Renal cortex interstitium (tissue), 15 donors: ENCODE measurements at places on chromosomes 7 and 10.

DNA sequence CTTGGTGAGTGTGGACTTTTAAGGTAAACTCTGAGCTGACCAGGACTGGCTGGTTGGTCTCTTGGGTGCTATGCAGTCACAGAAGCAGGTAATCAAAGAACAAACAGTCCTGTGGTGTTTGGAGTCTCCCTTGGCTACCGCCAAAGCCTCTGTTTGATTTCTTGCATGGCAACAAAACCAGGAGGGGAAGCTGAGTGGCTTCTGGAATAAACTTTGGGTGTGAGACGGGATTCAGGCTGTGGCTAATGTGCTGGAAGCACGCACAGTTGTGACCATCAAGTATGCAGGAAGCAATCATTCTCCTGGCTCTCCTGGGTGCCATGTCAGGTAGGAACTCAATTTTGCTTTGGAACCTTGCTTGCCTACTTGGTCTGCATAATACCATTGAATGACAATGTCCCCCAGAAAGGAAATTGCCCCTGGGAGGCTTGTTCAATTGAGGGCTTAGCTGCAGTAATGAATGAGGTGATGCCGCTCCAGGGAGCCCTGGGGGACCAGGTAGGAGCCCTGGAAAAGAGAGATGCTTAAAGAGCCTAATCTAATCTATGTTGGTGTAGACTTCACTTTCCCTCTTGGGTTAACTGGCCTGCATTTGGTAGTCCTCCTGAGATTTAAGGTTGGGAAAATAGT, at the start of gene CDHR3:
TSS of gene CDHR3 (plus strand) at position 227 of the 630 bp plus-strand sequence. CDS start at position 282, 55 bp downstream.
- no peak for DNase-seq

- DNase-seq = no peak
These were observed 237.9 kb upstream of the PRSS1 start for GRCh38 chr7:142511374-142511773.

- DNase-seq = no peak
These were observed 30.7 kb upstream of the HYCC1 start for GRCh38 chr7:23044581-23044980.

DNA sequence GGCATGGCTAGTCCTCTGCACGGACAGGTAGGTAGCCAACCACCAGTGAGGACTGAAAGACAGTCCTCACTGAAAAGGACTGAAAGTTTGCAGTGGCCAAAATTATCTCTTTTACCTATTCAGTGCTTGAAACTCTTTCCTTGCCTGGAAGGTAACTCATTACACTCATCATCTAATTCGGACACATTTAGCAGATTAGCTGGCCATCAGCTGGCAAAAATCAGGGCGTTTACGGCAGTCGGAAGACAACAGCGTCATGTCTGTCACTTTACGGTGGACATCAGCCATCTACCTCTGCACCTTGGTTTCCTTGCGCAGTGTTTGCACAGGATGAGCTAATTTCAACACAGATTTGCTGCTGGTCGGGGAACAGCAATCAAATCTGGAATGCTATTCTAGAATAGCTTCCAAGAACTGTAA, 740 bp downstream of the ANXA7 start:
- peak; percentile 23 for DNase-seq

DNA sequence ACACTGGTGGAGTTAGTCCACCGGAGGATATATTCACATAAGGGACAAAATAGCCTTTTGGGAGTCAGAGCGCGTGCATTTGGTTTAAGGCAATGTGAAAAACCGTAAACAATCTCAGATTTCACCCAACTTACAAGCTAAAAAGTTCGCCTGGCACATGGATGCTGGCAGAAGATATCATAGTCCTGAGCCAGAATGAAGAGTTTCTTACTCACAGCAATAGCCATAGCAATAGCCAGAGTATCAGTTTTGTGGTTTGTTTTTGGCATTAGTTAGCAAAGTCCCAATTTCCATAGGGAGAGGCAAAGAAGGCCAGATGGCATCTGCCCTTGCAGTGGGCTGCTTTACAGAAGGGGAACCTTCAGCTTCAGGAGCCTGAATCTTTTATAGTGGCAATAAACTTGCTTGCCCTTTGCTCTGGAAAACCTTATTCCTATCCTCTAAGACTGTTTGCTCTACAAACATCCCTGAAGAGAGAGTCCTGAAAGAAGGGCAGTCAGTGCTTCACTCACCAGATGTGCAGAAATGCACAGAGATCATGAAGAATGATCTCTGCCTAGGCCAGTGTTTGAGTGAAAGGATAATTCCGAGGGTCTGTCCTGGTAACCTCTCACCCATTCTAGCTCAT, 28.7 kb upstream of the RSBN1L start:
- DNase-seq = no peak

- DNase-seq = no peak
These were observed 203.0 kb downstream of the TNS3 start for GRCh38 chr7:47378728-47379395.

DNA sequence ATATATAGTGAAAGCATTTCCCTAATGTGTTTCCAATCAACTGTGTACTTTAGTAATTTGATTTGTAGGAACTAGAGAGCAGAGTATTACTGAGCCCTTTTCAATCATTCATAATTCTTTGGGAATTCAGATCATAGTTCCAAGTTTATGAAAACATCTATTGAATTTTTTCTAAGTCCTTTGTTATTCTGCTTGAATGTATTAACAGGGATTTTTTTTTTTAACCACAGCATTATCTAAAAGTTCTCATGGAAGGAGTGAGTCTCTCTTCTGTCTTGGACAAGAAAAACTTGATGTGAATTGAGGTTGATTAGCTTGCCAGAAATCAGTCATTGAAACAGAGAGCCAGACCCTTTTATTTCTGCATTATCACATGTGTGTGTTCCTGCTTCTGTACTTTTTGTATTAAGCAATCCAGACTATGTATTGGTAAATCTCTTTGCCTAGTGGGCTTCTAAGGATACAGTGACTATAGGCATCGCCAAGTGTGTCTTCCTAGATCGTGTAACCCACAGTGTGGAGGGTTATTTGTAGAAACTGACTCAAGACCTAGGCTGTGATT, 59.9 kb downstream of the BMPER start:
- no peak for DNase-seq
